ENCODE measurements at places on chromosomes 1 and 21.

DNA sequence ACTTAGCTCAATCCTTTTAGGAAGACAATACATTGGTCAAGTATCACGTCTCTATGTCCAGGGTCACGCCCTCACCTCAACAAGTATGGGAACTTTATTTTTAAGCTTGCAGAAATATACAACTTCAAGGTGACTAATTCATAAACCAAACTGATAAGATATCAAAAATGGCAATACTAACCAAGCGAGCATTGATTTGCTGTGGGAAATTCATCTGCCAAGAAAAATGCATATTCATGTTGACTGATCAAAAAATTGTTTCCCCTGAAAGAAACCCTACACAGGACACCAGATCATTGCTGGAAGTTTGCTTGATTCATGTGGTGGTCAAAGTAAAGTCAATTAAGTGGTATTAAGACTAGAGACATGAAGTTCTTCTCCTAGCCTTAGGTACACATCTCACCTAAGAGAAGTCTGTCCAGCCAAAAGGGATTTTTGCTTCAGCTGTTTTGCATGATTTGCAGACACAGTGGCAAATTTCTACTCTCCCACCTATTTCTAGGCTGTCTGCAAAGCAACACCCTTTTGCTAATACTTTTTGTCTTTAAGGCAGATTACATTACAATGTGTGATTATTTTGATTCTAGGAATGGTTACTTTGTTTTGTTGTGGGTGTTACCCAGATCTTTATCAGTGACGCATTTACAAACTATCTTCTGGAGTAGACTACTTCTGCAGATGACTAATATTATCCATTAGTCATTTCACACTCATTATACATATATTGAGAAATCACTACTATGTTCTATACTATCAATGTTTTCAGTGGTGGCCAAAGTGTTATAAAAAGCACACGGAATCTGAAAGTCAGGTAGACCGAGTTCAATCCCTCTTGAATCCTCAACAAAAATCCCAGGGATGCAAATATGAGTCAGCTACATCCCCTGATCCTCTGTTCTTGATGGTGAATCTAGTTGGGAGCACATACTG is 12.4 kb downstream of the SAMSN1 start:
- peak; percentile 42 for DNase-seq

GRCh38 chr1:39044762-39045161 is 18.6 kb downstream of the NDUFS5 start:
- DNase-seq, result peak; percentile 53

DNA sequence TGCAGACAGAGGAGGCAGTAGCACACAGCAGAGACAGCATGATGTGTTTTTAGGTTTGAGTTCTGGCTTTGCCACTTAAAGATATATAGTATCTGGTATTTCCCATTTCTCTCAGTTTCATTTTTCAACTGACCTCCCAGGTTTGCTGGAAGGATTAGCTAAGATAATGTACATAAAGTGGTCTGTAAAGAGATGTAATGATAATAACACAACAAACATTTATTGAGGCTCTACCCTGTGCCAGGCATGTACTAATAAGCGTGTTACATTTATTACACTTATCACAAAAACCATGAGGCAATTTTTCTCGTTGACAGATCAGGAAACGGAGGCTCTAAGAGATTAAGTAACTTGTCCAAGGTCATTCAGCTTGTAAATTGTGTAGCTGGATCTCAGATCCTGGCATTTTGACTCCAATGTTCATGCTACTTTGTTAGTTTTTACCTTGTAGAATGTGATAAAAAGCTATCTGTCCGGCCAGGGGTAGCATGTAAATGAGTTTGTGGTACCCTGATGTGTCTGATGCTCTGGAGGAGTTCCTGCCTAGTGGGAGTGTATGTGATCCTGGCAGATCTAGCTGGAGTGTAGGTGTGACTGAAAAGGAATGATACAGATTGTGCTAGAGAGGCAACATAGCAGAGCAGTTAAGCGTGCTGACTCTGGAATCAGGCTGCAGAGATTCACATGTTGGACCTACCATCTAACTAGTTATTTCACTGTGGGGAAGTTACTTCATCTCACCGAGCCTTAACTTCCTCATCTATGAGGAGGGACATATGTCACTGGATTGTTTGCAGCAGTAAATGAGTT is 146.6 kb downstream of the VPS13D start:
- DNase-seq, result peak; percentile 5

DNA sequence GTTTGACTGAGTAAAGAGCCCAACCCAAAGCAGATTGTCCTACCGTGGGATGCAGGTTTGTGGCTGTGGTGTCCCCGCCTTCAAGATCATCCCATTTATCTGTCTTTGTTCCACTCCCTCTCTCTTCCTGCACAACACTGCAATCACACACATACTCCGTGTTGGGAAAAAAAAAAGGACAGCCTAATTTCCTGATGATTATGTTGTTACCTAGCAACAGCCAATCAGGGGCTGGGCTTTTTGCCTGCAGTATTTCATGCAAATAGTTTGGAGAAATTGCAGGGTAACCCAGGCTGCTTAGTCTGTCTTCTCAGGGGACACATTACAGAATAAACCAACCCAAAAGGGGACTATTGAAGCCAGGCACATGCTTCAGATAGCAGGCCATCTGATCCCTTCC is 38.3 kb downstream of the PHC2 start:
- DNase-seq, result no peak

DNA sequence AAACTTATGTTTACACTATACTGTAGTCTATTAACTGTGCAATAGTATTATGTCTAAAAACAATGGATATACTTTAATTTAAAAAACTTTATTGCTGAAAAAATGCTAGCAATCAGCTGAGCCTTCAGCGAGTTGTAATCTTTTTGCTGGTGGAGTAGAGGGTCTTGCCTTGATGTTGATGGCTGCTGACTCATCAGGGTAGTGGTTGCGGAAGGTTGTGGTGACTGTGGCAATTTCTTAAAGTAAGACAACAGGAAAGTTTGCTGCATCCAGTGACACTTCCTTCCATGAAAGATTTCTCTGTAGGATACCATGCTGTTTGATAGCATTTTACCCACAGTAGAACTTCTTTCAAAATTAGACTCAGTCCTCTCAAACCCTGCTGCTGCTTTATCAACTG is 234.7 kb upstream of the CSF3R start:
- no peak for DNase-seq

DNA sequence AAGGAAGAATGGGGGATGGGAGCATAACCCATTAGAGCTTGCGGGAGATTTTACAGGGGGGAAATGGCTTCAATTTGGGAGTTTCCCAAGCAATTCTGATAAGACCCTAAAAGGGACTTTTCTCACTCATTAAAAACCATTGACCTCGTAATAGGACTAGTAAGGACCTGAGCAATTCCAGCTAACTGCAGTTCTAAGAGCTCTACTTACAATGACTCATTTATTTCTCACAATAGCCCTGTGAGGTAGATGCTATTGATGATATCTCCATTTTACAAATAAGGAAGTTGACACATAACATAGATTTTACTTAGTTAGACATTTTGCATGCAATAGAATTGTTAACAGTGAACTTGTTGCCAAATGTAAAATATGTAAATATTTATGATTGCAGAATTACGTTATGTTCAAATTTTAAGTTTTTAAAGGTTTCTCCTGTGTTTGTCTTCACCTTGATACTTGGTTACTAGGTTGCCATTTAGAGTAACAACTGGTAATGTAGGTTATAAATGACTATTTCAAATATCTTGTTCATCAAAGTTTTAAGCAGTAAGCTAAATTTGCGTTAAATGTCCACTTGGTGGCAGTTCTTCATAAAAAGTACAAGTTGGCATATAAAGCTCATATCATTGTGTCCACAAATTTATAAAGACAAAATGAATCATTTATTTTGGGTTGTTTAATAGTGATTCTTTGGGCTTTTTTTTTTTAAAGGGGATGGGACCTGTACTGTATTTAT is 182.0 kb downstream of the PLA2G4A start:
- DNase-seq, result no peak

- peak; percentile 74 for DNase-seq
Observed at GRCh38 chr1:151992303-151993083, 1.2 kb downstream of the S100A10 start.

DNA sequence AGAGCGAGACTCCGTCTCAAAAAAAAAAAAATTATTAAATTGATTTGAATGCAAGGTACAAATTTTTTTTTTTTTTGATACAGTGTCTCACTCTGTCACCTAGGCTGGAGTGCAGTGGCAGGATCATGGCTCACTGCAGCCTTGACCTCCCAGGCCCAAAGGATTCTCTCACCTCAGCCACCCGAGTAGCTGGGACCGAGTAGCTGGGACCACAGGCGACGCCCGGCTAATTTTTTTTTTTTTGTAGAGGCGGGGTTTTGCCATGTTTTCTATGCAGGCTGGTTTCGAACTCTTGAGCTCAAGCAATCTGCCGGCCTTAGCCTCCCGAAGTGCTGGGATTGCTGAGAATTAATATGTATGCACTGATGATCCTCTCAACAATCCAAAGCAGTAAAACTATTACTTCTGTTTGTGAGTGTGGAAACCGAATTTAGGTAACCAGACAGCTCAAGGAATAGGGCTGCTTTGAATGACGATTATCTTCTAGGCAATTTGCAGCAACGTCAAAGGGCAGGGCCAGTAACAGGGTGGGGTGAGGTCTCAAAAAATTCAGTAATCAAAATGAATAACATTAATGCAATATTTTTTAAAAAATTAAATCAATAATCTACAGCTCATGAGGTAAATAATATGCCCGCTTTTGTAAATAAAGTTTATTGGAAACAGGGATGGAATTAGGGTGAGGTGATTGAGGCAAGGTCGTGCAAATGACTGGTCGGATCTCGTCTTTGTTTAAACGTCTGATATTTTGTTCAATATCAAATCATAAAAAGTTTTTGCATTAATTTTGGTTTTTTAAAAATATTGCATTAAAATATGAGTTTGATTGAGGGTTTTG is 1.2 kb downstream of the CLSPN start:
- peak; percentile 49 for DNase-seq

- DNase-seq, result peak; percentile 31
Observed at GRCh38 chr1:52032785-52033131, 852 bp downstream of the KTI12 start.

DNA sequence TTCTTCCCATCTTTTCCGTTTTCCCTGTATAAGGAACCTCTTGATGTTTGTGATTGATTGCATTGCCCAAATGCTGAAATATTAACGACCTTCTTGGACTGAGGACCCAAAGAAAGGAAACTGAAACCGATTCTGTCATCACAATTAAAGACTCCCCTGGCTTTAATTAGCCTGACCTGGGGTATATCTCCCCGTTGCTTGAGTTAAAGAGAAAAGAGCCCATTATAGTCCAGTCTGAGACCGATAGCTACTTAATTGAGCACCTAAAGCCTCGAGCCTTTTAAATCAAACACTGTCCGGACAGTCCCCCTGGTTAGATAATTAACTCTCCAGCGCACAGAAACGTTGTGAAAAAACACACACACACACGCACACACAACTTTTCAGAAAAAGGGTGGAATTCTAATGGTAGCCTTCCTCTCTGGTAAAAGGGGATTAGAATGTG is 8.0 kb downstream of the LMO4 start:
- no peak for DNase-seq

DNA sequence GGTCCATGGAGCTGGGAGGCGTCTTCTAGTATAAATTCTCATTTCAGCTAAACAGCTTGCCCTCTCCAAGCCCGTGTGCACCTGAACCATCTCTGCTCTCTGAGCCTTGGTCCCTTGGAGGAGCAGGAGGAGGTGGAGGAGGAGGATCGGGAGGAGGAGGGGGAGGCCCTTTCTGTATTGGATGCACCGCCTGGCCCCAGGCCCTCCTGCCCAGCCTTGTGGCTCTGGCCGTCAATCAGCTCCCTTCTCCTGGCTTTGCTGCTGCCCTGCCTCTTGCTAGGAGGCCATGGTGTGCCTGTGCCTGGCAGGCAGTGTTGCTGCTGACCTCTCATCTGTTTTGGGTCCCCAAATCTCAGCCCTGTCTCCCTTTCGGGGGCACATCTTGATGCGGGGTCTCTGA is 9.0 kb downstream of the COL18A1 start:
- no peak for DNase-seq

DNA sequence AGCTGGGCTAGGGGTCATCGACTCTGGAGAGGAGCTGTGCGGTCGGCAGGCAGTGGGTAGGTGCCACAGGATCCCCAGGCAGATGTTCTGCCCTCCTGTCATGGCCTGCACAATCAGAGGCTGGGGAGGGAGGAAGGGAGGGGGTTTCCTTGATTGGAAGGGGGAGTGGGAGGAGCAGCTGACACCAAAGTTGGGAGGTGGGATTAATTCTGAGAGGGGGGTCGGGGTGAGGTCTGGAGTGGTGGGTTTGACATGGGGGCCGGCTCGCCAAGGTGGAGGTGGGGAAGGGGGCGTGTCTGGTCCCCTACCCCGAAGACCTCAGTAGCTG is 651 bp upstream of the HPCA start:
- DNase-seq, result no peak
